ENCODE measurements at places on chromosomes 7 and 10.

DNA sequence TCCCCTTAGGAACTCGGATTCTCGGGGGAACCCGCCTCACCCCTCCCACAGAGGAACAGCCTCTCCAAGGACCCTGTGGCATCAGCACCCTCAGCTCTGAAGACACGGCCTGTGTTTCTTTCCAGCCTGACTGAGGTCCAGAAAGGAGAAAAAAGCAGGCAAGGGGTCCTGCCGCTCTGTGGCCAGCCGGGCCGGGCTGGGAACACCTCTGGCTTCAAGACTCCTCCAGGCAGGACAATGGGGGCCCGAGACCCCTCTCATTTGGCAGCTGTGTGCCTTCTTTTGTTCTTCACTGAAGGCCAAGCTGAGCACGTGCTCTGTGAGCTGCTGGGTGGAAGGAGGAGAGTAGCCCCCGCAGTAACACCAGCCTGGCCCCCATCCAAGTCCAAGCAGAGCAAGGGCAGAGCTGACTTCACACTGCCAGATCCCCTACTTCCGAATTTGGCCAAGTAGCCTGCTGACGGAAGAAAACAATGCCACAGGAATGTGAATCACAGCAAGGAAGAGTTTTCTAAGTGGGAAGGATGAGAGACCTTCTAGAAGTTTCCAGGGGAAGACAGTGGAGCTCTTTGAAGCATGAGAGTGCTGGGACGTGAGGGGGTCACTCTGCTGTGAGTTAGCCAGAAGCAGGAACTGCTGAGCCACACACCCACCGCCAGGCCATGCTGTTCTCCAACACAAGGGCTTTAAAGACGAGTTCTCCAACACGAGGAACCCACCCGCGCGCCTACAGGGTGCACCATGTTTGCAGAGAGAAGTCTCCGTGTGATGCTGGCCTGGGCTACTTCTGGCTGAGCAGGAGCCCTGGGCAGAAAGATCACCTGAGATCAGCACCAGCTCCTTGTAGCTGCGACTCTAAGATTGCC is 3.1 kb downstream of the CNPY1 start:
- ATAC-seq: no peak

DNA sequence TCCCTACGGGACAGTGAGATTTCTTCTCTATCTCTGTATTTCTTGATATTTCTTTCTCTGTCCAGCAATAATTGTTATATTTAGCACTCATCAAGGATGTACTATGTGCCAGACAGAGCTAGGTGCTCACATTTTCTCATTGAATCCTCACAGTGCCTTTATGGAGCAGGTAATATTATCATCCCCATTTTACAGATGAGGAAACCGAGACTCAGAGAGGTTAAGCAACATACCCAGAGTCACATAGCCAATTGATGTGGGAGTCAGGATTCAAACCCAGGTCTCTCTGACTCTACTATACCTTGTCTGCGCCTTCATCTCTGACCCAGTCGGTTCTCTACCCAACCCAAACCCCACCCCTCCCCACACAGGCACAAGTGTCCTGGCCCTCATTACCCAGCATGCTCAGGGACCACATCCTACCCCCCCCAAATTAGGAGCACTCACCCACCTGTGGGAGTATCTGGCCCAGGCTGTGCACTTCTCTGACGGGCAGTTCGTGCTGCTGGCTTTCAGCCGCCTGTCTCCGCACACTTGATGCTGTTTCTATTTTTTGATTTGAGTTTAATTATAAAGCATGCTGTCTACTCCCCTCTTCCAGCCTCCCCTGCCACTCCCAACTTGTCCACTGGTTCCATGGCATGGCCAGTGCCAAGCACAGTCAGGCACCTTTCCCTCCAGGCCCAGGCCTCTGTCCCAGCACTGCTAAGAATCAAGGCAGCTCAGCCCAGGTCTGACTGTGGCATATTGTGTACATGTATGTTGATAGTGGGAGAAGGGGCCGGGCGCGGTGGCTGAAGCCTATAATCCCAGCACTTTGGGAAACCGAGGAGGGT is 9.8 kb upstream of the SAMD8 start:
- ATAC-seq: no peak

- ATAC-seq: no peak
Observed at GRCh38 chr10:113431398-113432160, 121.3 kb upstream of the HABP2 start.

DNA sequence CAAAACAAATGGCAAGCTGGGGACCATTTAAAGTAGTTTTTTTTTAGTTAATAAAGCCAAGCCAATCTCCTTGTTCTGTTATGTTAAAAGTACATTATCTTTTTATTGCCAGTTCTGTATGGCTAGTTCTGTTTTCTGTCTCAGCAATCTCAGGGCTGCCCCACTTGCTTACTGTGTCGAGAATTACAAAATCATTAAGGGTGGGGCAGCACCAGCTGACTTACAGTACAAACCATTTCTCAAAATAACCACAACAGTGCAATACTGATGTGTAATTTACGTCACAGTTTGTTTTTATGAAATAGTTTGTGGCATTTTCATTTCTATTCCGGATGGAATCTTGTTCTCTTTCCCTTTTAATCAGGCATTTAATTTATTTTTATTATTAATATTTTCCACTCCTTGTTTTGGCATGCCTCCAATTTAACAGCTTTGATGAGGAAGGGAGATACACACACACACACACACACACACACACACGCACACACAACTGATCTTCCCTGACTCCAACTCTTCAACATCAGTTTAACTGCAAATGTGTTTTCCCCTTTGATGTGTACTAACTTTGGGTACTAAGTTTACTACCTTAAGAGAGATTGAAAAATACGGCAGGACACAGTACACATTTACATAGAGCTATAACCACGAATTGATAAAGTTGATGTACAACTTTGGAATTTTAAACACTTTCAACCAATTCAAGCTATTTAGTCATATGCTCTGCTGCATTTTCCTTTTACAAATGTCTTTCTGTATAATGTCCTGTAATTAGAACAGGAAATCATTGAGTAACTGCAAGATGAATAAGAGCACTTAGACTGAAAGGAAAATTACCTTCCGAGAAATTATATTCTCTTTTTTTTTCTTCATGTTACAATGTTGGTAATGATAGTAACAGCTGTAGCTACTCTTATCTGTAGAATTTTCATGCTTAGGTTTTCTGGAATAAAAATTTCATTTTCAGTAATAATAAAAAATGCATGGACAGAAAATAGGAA is 91.5 kb downstream of the ARID5B start:
- ATAC-seq: peak; percentile 65

DNA sequence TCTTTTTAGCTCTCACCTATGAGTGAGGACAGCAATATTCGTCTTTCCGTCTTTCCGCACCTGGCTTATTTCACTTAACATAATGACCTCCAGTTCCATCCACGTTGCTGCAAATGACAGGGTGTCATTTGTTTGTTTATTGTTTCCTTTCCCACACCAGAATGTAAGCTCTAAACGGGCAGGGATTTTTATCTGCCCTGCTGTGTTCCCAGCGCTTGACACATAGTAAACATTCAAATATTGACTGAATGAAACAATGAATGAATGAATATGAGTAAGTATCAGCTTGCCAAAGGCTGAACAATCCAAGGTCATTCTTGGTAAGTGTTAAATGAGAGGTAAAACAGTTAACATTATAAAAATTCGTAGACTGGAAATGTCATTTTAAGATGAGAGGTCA is 12.8 kb downstream of the SH3PXD2A start:
- ATAC-seq: no peak

- no peak for ATAC-seq
Observed at GRCh38 chr7:157087646-157088045, 51.1 kb upstream of the UBE3C start.

DNA sequence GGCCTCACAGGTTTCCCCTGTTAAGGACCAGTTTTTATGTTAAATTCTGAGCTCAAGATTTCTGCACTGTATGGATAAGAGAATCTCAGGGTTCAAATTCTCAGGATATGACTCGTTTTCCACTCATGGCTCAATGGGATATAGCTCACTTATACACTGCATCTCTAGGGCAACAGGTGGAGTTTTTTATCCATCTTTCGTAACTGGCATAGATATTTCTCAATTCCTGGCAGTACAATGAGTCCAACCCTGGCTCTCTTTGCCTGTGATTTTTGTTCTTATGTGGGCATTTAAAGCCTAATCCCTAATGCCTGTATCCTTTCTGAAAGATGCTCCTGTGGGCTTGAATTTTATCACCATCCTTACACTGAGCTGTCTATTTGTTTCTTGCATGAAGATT is 7.6 kb downstream of the CCDC172 start:
- no peak for ATAC-seq

DNA sequence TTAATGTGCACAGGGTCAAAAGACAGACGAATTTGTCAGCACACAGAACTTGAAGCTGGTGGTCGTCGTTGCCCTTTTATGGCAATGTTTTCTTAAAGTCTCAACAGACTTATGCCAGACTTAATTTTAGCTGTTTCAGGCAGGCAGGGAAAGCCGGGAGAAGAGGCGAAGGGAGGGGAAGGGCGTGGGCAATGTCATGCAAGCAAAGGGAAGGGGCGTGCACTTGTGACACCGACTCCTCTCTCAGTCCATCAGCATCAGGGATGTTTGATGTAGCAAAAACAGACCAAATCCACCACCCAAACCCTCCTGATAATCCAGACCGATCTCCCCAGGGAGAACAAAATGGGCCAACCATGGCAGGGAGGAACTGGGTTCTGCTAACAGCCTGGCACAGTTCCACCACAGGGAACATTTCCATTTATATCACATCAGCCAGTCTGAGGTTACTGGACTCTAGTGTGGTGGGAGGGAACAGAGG is 118.1 kb upstream of the RHEB start:
- no peak for ATAC-seq

GRCh38 chr7:8592167-8592566 is 158.8 kb downstream of the NXPH1 start:
- ATAC-seq: no peak

DNA sequence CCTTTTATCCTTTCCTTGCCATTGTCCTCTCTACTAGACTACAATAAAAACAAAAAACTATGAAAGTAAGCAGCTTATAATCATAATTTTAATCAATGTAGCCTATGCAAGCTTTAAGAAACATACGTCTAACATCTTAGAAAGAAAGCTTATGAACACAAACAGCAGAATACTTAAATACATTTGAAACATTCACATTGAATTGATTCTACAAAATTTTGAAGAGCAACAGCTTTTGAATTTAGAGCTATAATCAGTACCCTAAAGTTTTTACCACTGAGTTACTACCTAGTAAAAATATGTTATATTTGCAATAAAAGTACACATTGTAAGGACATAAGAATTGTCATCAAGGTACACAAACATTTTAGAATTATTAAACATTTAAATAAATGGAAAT is 7.2 kb downstream of the MEOX2 start:
- no peak for ATAC-seq

DNA sequence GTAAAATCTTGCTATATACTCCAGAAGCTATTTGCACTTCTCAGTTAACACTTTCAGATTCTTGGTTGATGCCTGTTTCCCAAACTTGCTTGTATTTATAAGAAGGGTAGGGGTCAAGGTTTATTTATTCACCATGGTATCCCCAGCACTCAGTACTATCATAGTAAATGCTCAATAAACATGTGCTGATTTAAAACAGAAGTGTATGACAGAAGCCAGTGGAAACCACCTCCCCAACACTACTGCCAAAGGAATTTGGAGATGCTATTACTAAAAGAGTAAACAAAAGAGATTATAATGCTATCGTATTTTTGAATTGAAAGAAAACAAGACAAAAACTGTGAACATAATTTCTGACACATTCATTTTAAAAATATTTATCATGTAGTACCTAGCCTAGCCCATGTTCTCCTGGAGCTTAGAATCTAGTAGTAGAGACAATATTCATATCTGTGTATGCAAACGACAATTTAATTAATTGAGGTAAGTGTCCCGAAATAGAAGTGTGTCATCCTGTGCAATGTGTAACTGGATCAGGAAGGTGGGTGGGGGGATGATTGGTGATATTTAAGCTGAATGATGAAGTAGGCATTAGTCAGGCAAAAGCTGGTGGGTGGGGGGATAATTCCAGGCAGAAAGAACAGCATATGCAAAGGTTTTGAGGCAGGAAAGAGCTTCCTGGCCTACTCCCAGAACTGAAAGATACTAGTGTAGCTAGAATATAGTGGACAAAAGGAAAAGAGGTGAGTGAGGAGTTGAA is 77.5 kb downstream of the HGF start:
- no peak for ATAC-seq

- ATAC-seq: no peak
Observed at GRCh38 chr7:134747326-134747725, 32.1 kb upstream of the CALD1 start.

DNA sequence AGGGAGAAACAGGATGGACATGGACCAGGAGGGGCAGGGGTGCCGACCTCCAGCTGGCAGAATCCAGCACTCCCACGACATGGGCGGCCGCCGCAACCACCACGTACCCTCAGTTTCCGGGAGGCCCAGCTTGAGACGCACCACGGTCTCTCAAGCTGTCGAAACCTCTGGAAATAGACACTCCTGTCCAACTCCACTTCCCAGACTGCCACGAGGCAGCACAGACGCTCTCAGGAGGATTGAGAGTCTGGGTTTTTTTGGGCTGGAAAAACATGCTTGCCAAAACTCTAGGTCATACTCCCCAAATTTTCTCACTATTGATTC is 37.9 kb upstream of the PDGFA start:
- ATAC-seq: no peak

- no peak for ATAC-seq
Observed at GRCh38 chr10:70827086-70827757, 11.5 kb downstream of the SGPL1 start.

- no peak for ATAC-seq
Observed at GRCh38 chr10:24462889-24463552, 254.1 kb downstream of the KIAA1217 start.

- ATAC-seq: no peak
Observed at GRCh38 chr10:112823007-112823406, 127.0 kb upstream of the TCF7L2 start.

GRCh38 chr10:9814285-9814864 is 1203.3 kb upstream of the CELF2 start:
- no peak for ATAC-seq

DNA sequence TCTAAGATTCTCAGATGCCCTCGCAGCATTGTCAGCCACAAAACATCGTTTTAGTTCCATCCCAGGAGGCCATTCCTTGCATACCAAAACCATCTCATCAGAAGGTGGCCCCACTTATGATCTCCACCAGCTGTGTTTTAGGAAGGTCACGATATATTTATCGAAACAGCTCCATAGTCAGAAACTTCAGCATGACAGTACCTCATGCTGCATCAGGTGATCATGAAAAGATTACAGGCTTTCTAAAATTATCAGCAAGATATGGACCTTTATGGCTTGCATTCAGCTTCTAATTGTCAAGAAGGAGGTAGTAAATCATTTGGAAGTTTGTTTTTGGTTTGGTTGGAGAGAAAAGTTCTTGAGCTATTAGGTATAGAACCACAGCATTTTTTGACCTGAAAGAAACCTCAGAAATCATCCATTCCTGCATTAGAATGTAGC is 20.0 kb downstream of the JAZF1 start:
- no peak for ATAC-seq

- no peak for ATAC-seq
Observed at GRCh38 chr10:33815776-33816175, 481.3 kb upstream of the NRP1 start.

DNA sequence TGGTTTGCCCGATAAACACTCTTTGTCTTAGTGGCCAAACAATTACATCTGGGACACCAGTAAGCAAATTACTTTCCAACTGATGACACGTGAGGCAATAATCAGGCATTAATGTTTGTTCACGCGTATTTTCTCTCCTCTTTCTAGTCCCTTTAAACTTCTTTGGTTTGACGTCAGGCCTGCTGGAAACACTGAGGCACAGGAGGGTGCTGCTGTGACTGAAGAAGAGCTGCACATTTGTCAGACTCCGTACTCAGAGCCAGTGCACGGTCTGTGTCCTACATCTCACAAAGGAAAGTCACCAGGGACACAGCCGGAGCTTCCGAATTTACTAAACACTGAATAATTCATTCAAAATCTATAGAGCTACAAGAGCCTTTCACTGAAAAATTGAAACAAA is 57.6 kb upstream of the ANAPC16 start:
- ATAC-seq: no peak
